ENCODE measurements at places on chromosomes 5 and 9. TPM values are rescaled to one million over a fixed set of nuclear protein-coding genes. Genes with fewer than 3 reads are reported as not detected.
A peak's percentile ranks its signal among the peaks of the same experiment; 100 is the strongest.

- no peak overlapping the region for H3K4me3 ChIP-seq
- no peaks in the 10 kb centered on the region for H3K27me3 ChIP-seq
- no peak for DNase-seq
Observed at GRCh38 chr5:24444414-24444813, 200.4 kb downstream of the CDH10 start.

DNA sequence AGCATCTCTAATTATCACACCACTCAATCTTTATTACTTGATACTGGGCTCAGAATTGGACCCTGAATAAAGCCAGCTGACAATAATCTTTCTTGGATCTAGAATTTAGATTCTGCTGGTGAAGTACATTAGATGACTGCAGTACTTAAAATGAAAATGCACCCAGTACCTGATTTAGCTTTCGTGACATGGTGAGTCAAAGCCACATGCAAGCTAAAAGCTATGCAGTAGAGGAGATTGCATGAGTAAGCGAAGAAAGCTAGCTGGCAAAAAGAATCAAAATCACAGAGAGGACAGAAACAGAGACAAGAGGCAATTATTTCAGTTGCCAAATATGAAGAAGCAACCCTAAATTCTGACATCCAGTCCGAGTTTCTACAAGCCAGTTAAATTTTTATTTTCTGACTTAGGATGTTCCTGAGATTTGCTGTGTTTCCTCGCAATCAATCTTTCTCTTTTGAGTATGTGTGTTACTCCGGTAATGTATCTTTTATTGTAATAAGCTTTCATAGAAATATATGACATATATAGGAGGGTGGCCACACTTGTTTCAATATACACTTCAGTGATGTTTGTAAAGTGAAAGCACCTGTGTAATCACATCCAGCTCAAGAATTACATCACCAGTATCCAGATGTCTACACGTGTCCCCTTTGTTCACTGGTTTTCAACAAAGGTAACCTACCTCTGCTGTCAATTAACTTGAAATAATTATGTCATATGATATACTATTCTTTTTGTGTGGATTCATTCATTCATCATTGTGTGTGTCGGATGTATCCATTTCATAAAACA lies 101.7 kb downstream of the CDH18 start:
- no peaks in the 10 kb centered on the region for H3K36me3 ChIP-seq
- H3K4me1 ChIP-seq, result no peaks in the 10 kb centered on the region
- no peak for DNase-seq
- H3K4me3 ChIP-seq, result no peak overlapping the region
- no peak overlapping the region for H3K27ac ChIP-seq

DNA sequence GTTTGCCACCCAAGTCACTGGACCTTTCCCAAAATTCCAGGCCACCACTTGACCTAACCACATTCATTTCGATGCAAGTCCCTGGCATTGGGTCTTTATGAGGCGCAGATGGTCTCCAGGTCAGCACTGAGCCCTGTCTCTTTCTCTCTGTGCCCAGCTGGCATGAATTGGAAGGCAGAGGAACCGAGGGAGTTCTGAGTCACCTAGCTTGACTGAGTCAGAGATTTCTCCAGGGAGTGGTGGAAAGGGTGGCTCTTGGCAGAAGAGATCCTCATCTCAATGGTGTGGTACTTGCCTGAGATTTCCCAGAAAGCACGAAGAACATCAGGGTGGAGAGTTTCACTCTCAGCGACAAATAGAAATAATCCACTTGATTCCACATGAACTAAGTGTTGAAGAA lies 43.8 kb downstream of the WDR36 start:
- no peak for DNase-seq
- no peaks in the 10 kb centered on the region for H3K36me3 ChIP-seq
- H3K27ac ChIP-seq, result no peak overlapping the region
- no peaks in the 10 kb centered on the region for H3K27me3 ChIP-seq
- H3K4me3 ChIP-seq, result no peak overlapping the region

The SAXO1 gene
- 0.15 TPM for total RNA-seq

DNA sequence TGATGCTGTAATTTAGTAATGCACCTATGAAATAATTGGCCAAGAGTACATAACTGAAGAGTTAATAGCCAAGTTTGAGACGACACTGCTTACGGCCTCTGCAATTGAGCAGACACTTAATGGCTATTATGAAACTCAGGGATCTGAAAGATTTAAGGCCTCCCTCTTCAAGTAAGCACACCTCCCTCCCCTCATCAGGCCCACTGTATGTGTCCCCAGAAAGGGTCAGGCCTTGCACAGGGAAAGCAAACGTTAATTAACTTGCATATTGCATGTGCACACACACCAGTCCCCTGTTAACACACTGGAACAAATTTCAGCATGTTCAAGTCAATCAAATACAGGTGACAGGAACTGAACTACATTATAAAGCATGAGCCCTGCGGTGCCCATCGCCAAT lies 163.6 kb downstream of the SPOCK1 start:
- H3K27ac ChIP-seq, result no peak overlapping the region
- H3K4me3 ChIP-seq, result no peak overlapping the region
- no peaks in the 10 kb centered on the region for H3K27me3 ChIP-seq
- H3K36me3 ChIP-seq, result no peaks in the 10 kb centered on the region

- no peak for DNase-seq
- H3K27me3 ChIP-seq, result no peaks in the 10 kb centered on the region
- H3K4me3 ChIP-seq, result no peak overlapping the region
- H3K36me3 ChIP-seq, result peaks cover 11% of the 10 kb centered on the region
- peaks cover 80% of the 10 kb centered on the region for H3K4me1 ChIP-seq
Observed at GRCh38 chr5:151151263-151151660, 6.3 kb downstream of the ANXA6 start.

DNA sequence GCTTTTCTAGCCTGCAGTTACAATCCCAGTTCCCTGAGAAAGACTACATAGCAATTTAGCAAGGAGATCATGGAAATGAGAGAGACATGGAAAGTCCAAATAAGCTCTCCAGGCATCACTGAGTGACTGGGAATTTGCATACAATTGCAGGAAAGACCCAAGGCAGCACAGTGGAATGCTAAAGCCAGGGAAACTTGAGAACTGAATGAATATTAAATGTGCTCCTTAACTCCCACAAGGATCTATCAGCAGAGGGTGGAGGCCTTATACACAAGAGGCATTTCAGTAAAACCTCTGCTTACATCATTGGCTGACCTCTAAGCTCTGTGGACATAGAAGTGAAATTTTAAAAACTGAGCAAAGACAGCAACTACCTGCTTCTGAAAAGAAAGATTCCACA lies 355.6 kb upstream of the DAB2 start:
- H3K27ac ChIP-seq, result no peak overlapping the region
- H3K4me1 ChIP-seq, result no peaks in the 10 kb centered on the region
- no peaks in the 10 kb centered on the region for H3K27me3 ChIP-seq
- no peak overlapping the region for H3K4me3 ChIP-seq
- DNase-seq, result no peak

The ANXA2R gene
- 4.4 TPM for total RNA-seq

The SPINK9 gene
- not detected for total RNA-seq

- no peaks in the 10 kb centered on the region for H3K36me3 ChIP-seq
- H3K4me3 ChIP-seq, result no peak overlapping the region
- no peaks in the 10 kb centered on the region for H3K4me1 ChIP-seq
- peaks cover 12% of the 10 kb centered on the region for H3K27me3 ChIP-seq
- DNase-seq, result peak; percentile 37
Observed at GRCh38 chr5:1414311-1415058, 30.8 kb downstream of the SLC6A3 start.

GRCh38 chr9:34413231-34413852 lies 36.6 kb upstream of the MYORG start:
- no peak overlapping the region for H3K27ac ChIP-seq
- H3K36me3 ChIP-seq, result no peaks in the 10 kb centered on the region
- no peak for DNase-seq

The BASP1 gene
- total RNA-seq, result 25.8 TPM

DNA sequence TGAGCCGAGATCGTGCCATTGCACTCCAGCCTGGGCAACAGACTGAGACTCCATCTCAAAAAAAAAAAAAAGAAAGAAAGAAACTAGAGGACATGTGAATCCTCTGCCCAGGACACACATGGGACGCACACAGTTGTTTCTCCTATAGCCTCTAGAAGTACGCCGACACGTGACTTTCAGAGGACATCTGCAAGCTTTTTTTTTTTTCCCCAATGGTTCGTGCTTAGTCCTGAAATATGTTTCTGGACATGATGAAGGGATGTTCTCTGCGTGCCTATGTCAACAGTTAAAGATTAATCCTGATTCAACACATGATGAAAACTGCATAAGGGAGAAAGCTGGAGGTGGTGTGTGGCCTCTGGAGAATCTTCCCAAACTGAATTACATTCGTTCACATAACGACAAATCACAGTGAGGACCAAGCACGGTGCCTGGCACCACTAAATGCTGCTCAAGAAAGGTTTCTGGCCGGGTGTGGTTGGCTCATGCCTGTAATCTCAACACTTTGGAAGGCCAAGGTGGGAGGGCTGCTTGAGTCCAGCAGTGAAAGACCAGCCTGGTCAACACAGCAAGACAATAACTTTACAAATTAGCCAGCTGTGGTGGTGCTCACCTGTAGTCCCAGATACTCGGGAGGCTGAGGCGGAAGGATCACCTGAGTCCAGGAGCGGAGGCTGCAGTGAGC lies 9.8 kb downstream of the COL23A1 start:
- no peak overlapping the region for H3K27ac ChIP-seq
- no peak overlapping the region for H3K4me3 ChIP-seq
- DNase-seq, result no peak

The FAM169A gene
- 1.1 TPM for total RNA-seq

- no peak overlapping the region for H3K4me3 ChIP-seq
- H3K4me1 ChIP-seq, result no peaks in the 10 kb centered on the region
- H3K27me3 ChIP-seq, result no peaks in the 10 kb centered on the region
Observed at GRCh38 chr5:15598294-15598902, 98.4 kb downstream of the FBXL7 start.

The TICAM2 gene
- 5.8 TPM for total RNA-seq

All from lower lobe of right lung (tissue), 2 donors.